HuH-7.5 (cell line): ENCODE measurements at places on chromosomes 16 and 17.

- no peak for DNase-seq
Observed at GRCh38 chr17:16905593-16906191, 66.2 kb downstream of the TNFRSF13B start.

GRCh38 chr17:17001874-17002520 is 30.1 kb upstream of the TNFRSF13B start:
- peak; percentile 79 for DNase-seq

DNA sequence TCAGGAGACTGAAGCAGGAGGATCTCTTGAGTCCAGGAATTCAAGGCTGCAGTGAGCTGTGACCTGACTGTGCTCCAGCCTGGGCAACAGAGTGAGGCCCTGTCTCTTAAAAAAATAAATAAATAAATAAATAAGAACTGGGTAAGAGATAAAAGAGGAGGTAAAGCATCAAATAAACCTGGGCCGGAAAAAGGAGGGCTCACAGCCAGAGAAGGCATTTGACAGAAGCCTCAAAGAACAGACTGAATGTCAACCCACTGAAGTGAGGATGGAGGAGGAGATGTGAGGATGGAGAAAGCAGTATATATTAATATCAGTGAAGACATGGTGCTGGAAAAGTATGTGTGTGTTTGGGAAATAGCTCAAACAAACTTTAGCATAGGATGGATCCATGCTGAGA is 6.1 kb downstream of the NOG start:
- DNase-seq, result no peak

DNA sequence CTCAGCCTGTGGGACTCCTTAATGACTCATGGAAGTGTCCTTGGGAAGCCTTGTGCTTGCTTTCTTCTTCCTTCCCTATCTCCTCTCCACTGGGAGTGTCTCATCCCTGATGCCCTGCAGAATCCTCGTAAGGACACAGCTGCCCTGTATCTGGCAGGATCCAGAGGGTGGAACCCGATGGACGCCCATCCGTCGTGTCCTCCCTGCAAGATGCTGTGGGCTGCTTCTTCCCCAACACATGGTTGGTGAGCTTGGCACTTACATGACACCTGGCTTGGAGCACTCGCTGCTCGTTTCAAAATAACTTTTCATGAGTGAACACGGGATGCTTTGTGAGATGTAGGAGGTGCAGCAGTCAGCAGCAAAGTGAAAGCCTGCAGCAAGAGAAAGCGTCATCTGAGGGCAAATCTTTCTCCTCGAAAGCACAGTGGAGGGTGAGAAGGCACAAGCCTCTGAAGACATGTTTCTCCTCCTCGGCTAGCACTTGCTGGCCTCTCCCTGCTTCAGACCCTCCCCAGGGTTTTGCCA is 3.3 kb downstream of the CCL15 start:
- no peak for DNase-seq

DNA sequence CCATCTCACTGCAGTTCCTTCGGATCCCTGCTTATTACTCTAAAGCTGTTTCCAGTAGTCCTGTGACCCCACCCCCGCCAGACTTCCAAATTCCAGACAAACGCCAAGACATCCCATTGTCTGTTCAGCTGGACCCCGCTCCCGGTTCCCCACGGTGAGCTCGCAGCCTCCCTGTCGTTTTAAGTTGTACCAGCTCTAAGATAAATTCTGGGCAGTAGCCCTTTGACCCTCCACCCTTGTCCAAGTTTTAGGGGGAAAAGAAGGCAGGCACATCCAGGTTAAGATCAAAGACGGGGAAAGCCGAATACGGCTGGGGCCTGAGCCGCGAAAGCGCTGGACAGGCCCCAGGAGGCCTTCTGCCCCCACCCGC is 589 bp downstream of the ARL6IP1 start:
- no peak for DNase-seq

DNA sequence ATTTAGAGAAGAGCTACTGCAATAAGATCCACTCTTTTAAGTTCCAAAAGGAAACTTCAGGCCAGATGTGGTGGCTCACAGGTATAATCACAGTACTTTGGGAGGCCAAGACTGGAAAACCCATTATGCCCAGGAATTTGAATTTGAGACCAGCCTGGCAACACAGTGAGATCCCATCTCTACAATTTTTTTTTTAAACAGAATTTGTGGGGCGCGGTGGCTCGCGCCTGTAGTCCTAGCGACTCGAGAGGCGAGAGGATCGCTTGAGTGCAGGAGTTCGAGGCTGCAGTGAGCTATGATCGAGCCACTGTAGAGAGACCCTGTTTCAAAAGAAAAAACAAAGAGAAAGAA is 793 bp downstream of the COG7 start:
- DNase-seq, result no peak

DNA sequence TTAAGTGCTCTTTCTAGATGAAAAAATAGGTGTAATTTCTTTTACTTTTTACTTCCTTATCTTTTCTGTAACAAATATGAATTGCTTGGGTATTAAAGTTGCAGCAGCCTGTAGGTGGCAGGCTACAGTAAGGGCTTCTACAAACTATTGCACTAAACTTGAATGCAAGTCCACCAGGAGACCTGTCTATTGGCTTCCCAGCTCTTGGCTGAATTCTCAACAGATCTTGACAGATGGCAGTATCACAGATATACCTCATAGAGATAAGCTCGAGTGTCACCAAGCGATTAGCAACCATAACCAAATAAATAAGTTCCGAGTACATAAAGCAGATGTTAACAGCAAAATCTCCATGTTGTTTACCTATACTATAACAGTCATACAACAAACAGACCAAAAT is 5.9 kb downstream of the BBS2 start:
- peak; percentile 23 for DNase-seq

DNA sequence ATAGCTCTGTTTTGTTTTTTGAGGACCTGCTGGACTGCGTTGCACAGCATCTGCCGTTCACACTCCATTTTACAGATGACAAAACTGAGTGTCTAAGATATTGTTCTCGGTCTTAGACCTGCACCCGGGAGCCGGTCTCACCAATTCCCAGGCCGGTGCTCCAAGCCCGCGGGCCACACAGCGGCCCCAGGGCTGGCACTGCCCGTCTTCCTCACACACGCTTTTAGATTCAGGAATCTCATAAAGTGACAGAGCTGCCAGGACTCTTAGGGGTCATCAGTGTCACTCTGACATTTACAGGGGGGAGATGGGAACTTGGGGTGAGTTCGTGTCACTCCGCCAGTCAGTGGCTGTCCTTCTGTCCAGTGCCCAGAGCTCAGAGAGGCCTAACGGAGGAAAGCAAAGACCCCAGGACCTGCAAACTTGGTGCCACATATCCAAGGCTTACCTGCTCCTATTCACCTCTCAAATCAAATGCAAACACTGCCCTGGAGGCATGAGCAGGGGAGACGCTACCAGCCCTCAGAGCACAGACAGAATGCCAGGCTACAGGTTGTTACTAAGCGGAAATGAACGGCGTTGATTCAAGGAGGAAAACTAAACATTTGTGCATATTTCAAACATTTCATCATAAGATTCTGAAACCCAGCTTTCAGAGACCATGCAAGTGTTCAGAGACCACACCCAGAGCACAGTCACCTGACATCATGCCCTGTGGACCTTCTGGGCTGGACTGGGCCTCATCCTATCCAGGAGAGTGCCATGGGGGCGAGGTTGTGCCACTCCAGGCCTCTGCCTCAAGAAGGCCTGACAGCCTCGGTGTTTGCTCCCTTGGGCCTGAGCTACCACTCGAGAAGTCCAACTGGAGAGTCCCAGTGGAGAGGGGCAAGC is 29.5 kb downstream of the TNFRSF13B start:
- no peak for DNase-seq

- DNase-seq, result no peak
Observed at GRCh38 chr17:79022507-79022991, 1.4 kb upstream of the C1QTNF1 start.

DNA sequence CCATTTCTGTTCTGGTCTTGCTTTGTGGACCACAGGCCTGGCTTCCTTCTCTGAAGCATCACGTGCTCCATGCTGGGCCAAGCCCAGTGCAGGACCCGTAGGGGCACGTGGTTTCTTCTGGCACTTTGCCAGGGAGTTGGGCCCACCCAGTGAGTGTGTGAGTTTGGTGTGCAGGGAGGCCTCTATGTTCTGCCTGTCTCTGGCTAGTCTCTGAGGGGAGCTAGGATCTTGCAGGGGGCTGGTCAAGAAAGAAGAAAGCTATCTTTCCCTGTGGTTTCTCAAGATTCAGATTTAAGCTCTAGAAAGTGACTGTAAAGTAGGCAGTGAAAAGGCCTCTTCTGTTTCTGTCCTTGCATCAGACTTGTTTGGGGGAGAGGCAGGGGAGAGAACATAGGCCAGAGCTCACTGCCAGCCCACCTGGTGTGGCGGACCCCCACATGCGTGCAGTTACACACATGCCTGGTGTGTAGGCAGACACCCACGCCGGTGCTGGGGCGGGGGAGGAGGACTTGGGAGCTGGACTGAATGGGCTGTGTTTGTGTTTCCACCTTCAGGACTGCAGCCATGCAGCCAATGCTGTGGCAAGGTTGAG is 11.8 kb downstream of the LASP1 start:
- no peak for DNase-seq

- no peak for DNase-seq
Observed at GRCh38 chr17:48718761-48719641, 3.3 kb downstream of the PRAC1 start.

- DNase-seq, result no peak
Observed at GRCh38 chr17:67982034-67982640, 14.1 kb downstream of the C17orf58 start.
